ENCODE measurements at places on chromosomes 7 and 10.

GRCh38 chr7:105399043-105399725, 10.5 kb upstream of the SRPK2 start:
- peak; percentile 30 for DNase-seq

- no peak for DNase-seq
Measured at GRCh38 chr10:91879515-91880170, 29.6 kb downstream of the FGFBP3 start.

DNA sequence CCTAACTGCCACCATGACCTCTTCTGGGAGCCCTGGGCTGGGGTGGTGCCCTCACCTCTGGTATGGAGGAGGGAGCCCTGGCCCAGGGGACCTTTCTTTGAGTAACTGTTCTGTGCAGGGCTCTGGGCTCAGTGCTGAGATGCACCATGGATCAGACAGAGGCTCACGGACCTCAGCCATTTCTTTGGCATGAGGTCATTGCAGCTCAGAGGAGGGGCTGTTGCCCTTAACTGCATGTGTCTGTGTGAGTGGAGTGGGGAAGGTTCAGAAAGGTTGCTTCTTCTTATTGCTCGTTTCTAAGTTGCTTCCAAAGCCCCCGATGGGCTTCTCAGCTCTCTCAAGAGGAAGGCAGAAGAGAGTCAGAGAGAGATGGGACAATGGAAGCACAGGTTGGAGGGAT, 233.9 kb downstream of the RPS24 start:
- DNase-seq, result no peak

- no peak for DNase-seq
Measured at GRCh38 chr10:13517675-13518074, 11.1 kb downstream of the BEND7 start.

DNA sequence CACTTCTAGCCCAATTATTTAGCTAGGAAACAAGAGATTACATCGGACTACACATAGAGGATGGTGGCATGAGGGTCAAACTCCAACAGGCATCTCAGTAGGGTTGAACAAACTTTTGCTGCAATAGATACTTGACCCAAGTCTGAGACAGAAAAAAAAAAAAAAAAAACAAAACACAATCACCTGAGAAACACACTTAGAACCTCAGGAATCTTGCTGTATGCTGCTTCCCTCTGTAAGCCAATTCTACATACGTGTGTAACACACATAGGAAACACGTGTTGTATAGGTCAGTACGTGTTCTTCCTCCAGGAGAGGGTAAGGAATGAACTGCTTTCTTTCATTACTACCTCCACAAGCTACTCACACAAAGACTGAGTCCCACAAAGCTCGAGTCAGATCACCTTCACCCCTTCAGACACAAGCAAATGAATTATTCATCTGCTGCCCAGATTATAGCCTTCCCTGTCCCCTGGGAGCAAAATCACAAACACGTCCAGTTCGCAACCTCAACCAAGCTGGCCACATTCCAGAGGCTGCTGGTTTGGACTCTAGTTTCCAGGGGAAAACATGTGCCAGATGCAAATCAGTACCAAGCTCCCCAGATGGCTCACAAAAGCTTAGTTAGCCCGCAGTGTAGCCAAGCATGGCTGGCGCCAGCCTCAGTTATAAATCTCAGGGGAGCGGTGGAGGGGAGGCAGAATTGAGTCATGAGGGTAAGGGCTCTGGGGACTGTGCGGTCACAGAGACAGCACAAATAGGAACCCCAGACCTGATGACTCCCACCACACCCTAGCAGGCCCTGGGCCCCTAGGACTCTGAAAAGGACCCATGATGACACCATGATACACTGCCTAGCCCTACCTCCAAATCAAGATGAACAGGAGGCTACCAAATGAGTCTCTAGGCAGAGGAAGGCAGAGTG, 15.1 kb downstream of the PSAP start:
- peak; percentile 89 for DNase-seq

GRCh38 chr10:12165999-12166775, 29.5 kb downstream of the NUDT5 start:
- DNase-seq, result no peak

GRCh38 chr7:151706277-151707104, 170.4 kb downstream of the PRKAG2 start:
- no peak for DNase-seq

GRCh38 chr7:36686499-36686898, 37.8 kb downstream of the AOAH start:
- peak; percentile 33 for DNase-seq

GRCh38 chr7:148419856-148420832, 170.4 kb upstream of the C7orf33 start:
- DNase-seq, result no peak

- no peak for DNase-seq
Measured at GRCh38 chr7:30796105-30796869, 25.1 kb downstream of the MINDY4 start.

GRCh38 chr10:23362879-23363792, 18.5 kb upstream of the C10orf67 start:
- no peak for DNase-seq

GRCh38 chr10:23994459-23995046, 214.4 kb upstream of the KIAA1217 start:
- peak; percentile 46 for DNase-seq

DNA sequence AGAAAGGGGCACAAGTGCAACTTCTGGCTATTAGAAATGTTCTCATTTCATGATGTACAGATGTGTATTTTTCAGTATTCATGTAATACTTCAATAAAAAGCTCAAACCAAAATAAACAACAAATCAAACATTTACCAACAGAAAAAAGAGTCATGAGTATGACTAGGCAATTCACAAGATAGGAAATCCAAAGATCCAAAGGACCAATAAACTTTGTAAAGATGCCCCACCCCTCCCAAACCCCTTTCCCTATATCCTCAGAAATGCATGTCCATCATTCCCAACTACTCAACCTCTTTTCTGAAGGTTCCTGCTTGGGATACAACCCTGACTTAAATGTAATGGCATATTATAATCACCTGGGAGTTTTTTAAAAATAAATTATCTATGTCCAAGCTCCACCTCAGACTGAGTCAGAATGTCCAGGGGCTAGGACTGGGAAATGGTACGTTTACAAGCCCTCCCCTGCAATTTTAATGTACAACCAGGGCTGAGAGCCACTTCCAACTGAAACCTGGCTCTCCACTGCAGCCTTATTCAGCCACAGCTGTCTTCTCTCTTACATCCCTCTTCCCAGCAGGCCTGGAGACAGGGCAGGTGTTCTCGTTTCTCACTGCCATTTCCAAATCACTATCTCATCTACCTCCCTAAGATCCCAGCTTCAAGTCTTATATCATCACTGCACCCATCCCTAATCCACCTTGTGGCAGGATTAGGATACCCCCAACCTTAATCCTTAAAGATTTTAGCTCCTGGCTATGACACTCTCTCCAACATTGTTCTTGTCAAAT, 36.5 kb downstream of the COA1 start:
- DNase-seq, result no peak

GRCh38 chr10:124875596-124875995, 66.3 kb upstream of the ZRANB1 start:
- no peak for DNase-seq

DNA sequence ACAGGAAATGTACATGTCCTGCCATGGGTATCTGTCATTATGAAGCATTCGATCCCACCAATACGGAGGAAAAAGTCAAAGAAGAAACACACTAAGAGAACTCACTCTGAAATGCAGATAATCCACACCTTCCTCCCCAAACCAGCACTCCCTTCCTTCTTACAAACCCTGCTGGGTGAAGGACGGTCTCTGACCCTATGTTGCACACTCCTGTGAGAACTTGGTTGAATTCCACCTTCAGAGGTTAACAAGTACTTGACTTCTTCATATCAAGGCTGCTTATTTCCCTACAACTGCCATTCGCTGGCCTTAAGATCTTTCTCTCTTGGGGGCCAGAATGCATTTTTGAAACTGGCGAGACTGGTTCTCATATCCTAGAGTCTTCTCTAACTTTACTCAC, 16.6 kb downstream of the YWHAG start:
- no peak for DNase-seq

DNA sequence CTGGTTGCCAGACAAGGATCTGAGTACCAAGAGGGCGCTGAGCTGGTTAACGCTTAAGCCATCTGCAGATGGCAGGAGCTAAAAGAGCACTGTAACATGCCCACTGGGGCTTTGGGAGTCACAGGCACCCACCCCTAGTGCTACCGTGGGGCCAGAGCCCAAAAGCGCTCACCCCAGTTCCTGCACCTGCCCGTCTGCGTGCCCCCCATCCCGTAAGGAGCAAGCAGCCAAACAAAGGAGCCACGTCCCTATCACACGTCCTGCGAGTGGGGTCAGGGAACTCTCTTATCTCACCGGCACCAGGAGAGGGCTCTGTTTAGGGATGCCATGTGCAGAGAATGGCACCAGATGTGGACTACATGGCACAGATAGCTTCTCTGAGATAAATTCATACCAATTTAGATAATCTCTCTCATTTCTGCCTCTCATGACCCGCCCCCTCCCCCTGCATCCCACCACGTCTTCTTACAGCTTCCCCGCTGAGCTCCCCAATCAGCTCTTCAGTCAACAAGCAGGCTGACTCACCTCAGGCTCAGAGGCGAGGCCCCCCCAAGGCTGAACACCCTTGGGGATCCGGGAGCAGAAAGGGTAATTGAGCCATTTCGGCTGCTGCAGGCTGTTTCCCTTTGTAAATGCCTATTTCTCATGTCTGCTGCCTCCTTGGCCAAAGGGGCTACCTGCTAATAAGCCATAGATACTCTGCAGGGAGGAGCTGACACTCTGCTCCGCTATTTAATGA, 235.7 kb downstream of the GRID1 start:
- no peak for DNase-seq

- no peak for DNase-seq
Measured at GRCh38 chr10:112883360-112884178, 66.5 kb upstream of the TCF7L2 start.

- no peak for DNase-seq
Measured at GRCh38 chr10:70893227-70894006, 5.1 kb upstream of the PCBD1 start.

- no peak for DNase-seq
Measured at GRCh38 chr7:157475095-157475494, 138.3 kb downstream of the DNAJB6 start.

DNA sequence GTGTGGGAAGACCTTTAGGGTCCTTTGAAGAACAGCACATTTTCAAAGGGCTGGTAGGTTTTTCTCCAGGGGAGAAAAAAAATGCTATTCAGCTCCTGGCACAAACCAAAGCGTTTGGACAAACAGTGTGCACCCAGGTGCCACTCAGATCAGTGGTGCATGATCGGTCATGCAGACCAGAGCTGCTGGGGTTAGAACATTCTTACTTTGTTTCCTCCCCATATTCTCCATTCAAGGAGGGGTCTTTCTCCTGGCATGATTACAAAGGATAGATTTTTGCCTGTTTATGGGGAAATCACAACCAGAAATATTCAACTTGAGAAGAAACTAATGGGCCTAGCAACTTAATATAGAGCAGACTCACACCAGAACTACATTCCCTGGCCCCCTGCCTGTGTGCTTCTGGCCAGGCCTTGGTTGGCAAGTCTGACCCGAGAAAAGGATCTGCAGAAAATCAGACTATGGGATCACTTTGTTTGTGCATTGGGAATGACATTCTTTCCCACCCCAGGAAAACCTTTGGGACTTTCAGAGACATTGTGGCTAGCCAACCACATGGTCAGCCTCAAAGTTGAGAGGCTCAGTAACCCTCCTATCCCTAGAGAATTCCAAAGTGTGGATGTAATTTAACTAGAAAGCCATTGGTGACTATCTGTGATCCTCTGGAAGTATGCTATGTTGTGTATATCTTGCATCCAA, 82.3 kb upstream of the FGL2 start:
- DNase-seq, result no peak

DNA sequence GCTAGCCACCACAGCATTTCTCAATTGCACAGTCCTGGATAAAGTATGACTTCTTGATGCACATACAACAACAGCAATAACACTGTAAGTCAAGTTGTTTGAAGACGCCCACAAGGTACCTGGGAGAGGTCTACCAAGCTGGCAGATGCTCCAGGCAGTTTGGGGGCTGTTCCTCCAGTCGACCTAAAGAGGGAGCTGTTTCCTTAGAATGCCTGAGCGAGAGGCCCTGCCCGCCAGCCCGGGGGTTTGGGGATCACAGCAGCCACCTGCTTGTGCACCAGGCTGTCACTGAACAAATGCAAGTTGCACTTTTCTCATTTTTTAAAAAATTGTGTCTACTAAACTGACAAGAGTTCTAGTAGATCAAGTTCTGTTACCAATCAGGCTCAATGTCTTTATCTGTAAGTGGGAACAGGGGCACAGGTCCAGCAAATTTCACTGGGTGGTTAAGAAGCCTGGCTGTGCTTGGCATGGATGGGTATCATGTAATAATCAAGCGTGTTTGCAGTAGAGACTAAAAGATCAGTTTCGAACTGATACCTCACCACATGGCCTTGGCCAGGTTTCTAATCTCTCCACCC, 193.8 kb upstream of the ADO start:
- peak; percentile 28 for DNase-seq

DNA sequence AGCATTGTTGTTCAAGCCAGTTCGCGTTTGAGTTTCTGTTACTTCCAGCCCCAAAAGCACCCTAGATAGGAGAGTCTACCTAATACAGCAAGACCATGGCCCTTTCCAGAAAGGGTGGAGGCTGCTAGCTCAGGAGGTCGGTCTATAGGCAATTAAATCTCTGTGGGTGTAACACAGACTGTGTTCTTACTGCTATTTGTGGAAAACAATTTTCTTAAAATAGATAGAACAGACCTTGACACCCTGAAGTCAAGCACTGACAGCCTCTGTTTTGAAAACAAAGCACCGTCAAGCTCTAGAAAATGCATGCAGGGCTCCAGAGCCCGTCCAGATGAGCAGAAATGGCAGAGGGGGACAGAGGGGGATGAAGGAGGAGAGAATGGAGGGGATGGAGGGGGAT, 156.6 kb downstream of the PRKAG2 start:
- DNase-seq, result no peak

DNA sequence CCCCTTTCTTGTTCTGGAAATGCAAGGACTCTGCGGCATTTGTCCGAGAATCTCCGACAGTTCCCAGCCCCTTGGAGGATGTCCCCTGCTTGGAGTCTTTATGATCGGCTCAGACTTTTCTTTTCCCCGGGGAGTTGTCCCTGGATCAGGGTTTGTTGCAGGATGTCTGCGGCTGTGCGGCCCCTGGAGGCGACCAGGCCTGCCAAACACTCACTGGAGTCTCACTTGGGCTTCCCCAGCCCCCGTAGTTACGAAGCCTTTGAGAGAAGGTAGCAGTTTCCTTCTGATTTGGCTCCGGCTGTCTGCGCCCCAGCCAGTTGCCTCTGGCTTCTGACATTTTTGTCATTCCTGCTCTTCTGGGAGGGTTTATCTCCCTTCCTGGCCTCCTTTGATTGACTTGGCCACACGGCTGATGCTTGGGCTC, 16.1 kb downstream of the COL26A1 start:
- no peak for DNase-seq

GRCh38 chr7:116210345-116211005, at the start of gene TES:
TES (plus strand) TSS chr7:116210539; CDS start chr7:116210708, 169 bp downstream.
- DNase-seq, result peak; percentile 48

DNA sequence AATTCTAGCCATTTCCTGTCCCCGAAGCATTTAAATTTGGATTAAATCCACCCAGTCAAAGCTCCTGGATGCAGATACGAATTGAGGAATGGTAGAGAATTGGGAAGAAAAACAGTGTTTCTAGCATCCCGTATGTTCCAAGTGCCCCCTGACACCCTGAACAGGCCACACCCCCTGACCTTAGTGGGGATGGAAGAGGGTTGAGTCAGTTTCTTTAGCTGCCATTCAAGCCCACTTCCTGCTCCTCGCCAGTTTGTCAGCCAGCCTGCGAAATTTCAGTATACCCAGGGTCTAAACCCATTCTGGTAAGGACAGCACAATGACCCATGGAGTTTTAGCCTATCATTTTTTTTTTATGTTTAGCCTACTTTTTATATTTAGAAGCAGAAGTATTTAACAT, 101.1 kb downstream of the PKD1L1 start:
- DNase-seq, result no peak

Data from COLO829 (cell line).